AG09309 (cell line): ENCODE measurements at places on chromosomes 3 and 15.

GRCh38 chr15:79371591-79371990 lies 60.5 kb upstream of the MINAR1 start:
- no peak for DNase-seq

GRCh38 chr15:51046799-51047449 lies 47.8 kb downstream of the TNFAIP8L3 start:
- DNase-seq = peak; percentile 8

GRCh38 chr15:62835351-62835750 lies 207.2 kb upstream of the TPM1 start:
- no peak for DNase-seq

DNA sequence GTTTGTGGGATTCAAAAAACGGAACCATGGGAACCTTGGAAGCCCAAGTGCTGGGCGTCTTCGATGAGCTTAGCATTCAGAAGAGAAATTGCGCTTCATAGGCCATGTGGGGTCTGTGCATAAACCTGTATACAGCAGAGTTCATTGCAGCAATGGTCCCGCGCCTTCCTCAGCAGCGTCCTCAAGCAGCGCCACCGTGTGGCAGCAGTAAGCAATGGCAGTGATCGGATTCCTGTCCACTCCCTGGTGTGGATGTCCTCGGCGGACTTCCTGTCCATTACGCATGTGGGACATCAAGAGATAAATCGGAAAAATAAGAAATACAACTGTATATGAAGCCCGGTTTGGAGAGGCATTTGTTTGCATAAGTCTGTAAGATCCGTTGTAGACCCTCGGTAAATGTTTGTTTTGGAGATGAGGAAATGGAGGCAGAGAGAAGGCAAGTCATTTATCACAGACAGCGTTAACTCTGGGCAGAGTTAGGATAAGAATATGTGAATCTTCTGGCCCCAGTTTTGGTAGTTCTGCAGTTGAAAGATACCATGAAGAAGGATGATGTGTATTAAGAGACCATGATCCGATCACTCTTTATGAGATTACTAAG lies 57.7 kb downstream of the CNTN4 start:
- DNase-seq = no peak

DNA sequence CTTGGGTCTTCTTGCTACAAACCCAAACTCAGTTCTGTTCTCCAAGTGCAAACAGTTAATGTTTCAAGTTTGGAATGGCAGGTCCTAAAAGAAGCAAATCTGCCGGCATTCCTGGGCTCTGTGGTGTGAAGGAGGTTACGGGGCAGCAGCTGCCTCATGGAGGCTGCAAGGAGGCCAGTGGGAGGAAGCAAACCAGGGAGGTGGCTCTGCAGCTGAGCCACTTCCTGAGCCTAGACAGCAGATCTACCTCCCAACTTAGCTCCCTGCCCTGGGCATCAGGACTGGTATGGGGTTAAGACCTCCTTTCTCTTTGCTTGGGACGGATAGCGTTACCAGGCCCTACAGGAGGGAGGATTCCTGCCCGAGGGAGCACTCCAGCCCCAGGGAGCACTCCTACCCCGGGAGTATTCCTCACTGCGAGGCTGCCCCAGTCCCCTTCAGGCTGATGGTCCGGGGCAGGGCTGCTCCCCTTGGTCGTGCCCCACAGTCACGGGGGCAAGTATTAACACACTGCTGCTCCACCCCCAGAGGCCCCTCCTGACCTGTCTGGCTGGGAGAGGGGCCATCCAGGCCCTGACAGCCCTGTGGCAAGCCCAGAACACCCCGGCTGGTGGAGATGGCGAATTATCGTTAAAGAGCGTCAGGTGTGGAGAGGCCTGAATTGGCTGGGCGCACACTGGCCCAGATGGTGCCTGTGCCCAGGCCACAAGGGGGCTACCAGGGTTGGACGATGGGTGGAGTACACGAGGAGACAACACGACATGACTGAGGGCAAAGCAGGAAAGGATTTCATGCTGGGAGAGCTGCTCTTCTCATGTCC lies 129.9 kb downstream of the ATP10A start:
- no peak for DNase-seq

DNA sequence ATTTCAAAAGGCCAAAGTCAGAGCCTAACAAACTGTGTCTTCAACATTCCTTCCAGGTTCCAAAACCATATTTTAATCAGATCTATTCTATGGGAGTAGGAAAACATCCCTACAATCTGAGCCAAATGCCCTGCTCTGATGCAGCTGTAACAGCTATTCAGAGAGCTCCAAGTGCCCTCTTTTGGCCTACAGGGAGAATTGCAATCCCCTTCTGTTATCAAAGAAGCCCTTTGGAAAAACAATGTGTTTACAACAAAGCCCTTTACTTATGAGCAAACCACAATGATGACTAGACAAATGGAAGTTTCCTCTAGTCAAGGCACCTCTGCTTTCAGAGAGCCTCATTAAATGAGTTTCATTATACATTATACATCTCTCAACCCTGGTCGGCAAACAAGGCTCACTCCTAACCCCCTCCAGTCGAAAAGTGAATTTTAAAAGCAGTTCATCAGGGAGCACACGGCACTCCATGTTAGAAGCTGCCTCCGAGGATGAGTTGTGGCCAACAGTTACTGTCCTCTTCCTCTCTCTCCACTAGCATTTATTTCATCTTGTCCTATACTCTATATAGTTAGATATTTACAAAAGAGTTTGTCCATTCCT lies 42.6 kb upstream of the TMCO5A start:
- no peak for DNase-seq

GRCh38 chr15:60299452-60300047 lies 98.2 kb downstream of the ANXA2 start:
- DNase-seq = no peak

- peak; percentile 14 for DNase-seq
Observed at GRCh38 chr3:104556372-104557078, 810.2 kb upstream of the ALCAM start.

DNA sequence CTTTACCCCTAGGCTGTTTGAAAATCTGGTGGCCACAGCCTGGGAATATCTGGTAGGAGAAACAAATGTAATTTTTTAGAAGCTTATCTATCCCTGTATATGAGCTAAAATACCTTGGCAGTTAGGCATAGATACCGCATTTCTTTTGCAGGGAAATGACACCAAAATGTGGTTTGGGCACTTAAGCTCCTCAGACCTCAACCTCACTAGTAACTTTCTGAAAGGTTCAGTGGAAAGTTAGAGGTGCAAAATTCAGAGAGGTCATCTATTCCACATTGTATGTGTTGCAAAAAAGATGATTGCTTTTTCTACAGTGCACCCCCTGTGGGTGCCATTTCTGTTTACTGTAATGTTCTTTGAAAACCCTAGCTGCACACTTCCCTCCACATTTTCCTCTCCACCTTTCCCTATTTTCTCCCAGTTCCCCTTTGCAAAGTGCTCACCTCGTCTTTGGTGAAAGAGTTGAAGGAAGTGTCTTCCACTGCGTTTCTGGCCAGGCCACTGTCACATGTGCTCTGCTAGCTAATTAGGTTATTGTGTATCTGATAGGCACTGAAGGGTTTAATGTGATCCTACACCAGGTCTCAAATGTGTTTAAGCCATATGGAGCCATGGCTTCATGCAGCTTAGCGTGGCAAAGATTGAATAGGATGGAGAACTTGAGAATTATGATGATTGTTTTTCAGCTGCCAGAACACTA lies 1.3 kb downstream of the SACM1L start:
- no peak for DNase-seq

GRCh38 chr3:8743021-8743601 lies 9.5 kb downstream of the CAV3 start:
- no peak for DNase-seq

- DNase-seq = no peak
Observed at GRCh38 chr3:54856271-54856670, 71.6 kb downstream of the LRTM1 start.

DNA sequence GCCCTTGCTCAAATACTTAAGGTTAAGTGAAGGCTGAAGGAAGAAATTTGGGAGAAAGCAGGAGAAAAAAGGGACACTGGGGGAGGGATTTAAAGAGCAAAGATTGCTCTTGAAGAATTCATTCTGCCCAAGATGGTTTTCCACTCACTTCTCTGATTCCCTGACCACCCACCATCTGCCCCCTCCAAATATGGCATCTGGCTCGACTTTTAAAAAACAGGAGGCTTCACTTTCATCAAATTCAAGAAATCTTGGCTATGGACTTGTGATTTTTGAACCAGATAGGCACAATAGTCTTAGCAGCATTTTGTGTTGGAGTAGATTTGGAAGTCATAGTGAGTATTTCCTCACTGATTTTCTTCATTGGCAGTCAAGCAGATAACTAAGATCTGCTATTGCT lies 574.4 kb upstream of the SUCLG2 start:
- no peak for DNase-seq

DNA sequence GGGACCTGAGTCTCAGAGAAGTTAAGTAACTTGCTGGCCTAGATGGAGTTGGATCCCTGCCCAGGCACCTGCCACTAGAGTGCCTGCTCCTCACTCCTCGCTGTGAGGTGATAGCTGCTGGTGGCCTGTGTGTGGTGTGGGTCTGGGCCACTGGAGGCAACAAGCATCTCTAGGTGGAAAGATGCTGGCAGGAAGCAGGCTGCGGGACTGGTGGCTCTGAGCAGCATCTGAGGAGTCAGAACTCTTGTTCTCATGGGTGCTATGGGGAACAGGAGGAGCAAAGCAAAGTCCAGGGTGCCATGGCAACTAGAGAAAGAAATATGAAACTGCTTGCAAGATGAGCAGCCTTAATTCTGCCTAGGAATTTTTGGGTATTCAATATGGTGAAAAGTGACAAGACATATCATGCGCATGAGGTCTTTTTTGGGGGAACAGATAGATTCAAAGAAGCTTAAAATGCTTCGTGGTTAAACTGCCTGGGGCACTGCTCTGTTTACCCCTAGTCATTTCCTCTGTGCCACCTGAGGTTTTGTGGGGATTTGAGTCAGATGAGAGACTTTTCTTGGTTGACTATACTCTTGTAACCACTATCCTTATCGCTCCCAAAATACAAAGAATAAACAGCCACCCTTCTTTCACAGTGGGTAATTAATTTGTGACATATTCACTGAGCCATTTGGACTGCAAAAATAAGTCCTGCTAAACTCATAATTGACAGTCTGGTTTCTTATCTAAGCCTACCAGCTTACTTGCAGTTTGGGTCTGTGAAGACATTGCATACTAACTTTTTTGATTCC lies 50.3 kb downstream of the MED12L start:
- DNase-seq = no peak

GRCh38 chr3:121995161-121996137 lies 26.6 kb downstream of the ILDR1 start:
- DNase-seq = peak; percentile 21

DNA sequence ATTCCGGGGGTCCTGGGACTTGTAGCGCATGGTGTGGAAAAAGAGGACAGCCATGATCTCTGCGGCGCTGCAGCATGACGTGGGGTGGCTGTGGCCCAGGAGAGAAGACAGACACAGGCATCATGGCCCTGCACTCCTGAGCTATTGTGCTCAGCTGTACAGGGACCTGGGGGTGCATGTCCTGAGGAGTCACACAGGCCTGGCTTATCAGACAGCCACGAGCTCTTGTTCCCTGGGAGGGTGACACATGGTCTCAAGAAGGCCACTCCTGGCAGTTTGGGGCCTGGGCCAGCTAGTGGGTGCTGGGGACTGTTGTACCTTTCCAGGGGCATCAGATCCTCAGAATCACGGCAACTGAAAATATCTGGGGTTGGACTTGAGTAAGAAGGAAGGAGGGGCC lies 13.7 kb downstream of the TKT start:
- no peak for DNase-seq

- no peak for DNase-seq
Observed at GRCh38 chr3:122030381-122031122, 8.5 kb upstream of the ILDR1 start.

- no peak for DNase-seq
Observed at GRCh38 chr15:88057836-88058235, 198.7 kb downstream of the NTRK3 start.

GRCh38 chr3:169619793-169620192 lies 43.7 kb downstream of the MECOM start:
- no peak for DNase-seq

- DNase-seq = no peak
Observed at GRCh38 chr3:10721101-10721500, 94.9 kb upstream of the SLC6A11 start.

GRCh38 chr15:51181905-51182304 lies 87.2 kb upstream of the TNFAIP8L3 start:
- DNase-seq = no peak

DNA sequence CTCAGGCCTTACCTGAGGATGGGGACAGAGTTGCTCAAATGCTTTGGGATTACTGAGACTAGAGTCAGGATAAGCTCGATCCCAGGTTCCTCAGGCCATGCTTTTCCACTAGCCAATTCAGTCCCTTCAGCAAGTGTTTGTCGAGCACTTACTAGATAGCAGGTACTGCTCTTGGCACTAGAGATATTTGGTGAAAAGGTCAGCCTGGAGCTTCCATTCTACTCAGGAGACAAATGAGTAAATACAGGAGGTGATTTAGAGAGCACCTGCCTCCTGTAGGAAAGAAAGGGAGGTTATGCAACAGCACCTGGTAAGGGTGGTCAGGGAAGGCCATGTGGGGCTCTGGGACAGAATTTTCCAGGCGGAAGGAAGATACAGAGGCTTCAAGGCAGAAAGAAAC lies 99.9 kb downstream of the CACNA1D start:
- DNase-seq = no peak

GRCh38 chr15:25327686-25328085 lies 111.1 kb downstream of the UBE3A start:
- no peak for DNase-seq

- no peak for DNase-seq
Observed at GRCh38 chr3:51706788-51707731, at the start of gene GRM2. Gene GRM2, plus strand, starts transcription at chr3:51707068. Its CDS starts 1,916 bp downstream, at chr3:51708984.

DNA sequence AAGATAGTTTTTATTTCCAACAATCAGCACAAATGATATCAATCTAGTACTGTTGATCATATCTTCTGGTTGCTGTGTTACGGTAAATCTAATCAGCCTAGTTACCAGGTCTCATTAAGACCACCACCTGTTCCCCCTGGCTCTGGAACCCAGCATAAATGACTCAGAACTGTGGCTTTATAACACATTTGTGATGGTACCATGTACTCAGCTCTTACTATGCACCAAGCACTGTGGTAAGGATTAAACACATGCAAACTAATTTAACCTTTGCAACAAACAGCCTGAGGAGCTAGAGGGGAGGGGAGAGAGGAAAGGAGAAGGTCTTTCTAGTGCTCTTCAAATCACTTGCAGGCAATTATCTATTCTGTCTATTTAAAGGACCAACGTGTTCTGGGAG lies 173.9 kb upstream of the LMCD1 start:
- DNase-seq = no peak
